Stimulated activated CD4-positive, alpha-beta T cell treated with anti-CD3 and anti-CD28 coated beads, Interleukin-12 subunit alpha, Interleukin-12 subunit beta, amount 100 ng/mL, for 4 hours (primary cell): ENCODE measurements at places on chromosomes 6 and 20.

DNA sequence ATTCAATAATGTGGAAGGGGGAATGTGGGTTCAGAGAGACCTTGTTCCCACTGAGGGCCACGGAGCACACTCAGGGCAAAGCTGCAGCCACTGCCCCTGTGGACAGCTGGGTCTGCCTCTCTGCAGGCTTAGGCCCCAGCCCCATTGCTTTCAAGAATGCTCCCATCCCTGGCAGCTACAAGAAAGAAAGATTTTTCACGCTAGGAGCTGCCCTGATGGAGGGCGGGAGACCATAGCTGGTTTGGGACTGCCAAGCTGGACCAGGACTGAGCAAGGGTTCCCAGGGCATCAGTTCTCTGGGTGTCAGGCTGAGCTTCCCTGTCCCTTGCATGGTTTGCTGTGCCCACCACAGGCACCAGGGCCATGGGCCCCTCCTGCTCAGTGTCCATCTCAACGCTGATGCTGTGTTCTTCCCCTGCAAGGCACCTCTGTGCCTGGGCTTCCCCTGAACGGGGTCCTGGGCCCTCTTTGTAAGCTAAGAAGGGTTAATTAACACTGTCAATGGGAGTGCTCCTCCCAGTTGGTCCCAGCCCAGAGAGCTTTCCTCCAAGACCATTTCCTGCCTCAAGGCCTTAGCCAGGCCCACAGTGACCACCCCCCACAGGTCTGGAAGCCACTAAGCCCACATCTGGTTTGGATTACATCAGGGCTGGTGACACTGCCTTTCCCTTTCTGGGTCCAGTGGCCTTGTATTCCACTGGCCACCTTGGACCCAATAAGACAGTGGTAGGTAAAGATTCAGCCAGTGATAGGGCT is 8.4 kb downstream of the FOXS1 start:
- no peak for DNase-seq

DNA sequence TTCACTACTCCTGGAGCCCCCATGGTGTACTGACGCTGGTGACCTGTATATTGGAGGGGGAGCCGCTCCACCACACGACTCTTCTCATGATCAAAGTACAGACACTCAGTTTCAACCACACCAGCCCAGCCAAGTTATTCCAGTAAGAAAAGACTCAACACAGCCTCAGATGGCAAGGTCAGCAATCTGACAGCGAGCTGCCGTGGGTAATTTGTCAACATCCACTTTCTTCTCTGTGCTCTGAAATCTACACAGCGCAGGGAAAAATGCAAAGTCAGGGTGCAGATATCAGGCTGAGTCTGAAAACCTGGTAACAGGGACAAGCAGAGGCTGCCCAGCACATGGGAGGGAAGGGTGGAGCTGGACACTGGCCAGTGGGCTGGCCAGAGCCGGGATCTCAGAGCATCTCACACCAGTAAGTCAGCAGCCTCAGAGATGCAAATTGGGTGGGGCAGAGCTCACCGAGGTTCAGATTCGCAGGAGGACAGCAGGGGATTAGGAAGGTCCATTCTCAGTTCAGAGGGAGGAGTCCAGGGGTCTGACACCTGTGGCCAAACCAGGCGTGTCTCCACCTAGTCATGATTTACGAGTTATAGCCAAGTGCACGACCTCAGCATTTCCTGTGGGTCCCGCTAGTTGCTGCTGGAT is 44.5 kb upstream of the RPS6KA2 start:
- no peak for DNase-seq

GRCh38 chr20:44393608-44394451 is 38.3 kb downstream of the HNF4A start:
- DNase-seq, result no peak

DNA sequence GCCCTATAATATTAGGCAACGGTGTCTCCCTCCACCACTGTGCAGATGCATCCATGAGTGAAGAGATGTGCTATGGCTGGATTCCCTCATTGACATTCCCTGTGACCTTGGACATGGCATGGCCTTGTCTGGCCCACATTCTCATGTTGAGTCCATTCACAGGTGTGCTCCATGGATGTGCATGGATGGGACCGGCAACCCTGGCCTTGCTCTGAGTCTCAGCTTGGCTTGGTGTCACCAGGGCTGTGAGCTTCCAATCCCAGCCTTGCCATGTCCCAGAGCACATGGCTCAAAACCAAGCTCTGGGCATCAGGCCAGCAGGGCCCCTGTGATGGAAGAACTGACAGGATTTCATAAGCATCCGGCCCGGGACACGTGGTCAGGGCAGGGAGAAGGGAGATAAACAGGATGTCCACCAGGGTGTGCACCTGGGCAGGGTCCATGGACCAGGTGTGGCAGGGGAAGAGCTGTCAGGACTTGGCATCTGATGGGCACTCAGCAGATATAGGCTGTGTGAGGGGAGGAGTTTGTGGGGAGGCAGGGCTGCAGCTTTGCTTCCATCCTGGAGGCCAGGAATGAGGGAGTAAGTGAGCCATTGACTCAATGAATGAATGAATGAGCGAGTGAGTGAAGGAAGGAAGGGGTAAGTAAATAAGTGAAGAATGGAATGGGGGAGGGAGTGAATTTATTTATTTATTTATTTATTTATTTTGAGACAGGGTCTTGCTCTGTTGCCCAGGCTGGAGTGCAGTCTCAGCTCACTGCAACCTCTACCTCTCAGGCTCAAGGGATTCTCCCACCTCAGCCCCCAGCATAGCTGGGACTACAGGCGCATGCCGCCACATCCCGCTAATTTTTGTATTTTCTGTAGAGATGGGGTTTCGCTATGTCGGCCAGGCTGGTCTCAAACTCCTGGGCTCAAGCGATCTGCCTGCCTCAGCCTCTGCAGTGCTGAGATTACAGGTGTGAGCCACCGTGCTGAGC is 15.7 kb downstream of the NRSN2 start:
- DNase-seq, result peak; percentile 12

- DNase-seq, result no peak
Measured at GRCh38 chr20:59005523-59006166, 1.4 kb downstream of the CTSZ start.

DNA sequence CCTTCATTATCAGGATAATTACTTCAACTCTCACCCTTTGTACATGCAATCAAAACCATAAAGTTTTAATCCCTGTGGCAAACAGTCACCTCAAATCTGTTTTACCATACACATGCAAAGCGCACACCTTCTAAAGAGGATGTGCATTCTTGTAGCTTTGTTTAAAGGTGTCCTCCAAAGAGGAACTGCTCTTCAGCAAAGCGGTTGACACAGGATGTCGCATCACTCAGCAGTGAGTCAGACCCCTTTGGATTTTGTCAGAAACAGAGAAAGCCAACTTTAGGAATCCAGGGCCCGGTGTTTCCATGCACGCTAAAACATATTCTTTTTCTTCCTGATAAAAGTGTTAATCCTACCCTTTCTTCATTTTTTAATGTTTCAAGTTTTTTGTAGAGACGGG is 268.3 kb upstream of the ARID1B start:
- no peak for DNase-seq

GRCh38 chr6:43736211-43736786 is 33.7 kb upstream of the VEGFA start:
- no peak for DNase-seq

DNA sequence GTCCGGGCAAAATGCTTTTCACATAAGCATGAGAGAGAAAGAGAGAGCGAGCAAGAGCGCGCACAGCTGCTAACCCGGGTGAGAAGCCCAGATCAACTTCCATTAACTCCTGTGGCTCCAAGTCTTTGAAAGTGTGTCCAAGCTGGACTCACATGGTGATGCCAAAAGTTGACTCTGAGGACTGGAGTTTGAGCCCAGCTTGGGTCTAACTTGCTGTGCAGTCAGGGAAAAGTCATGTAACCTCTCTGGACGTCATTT is 357.2 kb upstream of the SULF2 start:
- DNase-seq, result no peak

- no peak for DNase-seq
Measured at GRCh38 chr6:157498817-157499216, 117.8 kb downstream of the ZDHHC14 start.

- DNase-seq, result no peak
Measured at GRCh38 chr6:41942067-41942851, 651 bp upstream of the CCND3 start.

DNA sequence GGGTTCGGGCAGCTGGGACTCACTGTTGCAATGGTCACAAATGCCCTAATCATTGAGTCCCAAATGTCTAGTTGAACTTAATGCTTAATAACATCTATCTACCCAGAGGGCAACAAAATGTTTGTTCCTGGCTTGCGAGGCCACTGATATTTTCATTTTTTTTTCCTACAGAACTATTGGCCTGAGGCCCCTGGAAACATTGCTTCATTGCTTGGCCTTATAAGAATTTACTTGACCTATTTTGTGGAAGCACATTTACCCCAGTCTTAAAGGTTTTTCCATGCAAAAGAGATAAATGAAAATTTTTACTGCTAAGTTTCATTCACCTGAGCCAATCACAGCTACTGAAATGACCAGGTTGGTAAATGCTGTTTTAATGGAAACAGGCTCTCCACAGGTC is 133.1 kb upstream of the RIPOR2 start:
- DNase-seq, result no peak

DNA sequence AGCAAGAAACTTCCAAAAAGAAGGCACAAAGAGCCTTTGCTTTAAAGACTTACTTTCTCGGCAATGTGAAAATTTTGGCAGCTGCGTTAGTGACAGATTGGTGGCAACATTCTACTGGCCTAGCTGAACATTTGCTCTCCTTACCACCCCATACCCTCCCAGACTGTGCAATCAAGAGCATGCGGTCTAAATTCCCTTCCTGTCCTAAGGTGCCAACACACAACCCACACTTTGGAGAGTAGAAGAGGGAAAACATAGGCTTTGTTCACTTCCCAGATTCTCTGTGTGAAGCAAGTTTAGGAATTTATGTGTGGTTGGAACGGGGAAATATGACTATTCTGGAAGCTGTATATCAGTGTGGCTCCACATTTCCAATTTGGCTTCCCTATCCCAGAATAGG is 29.8 kb upstream of the NEDD9 start:
- DNase-seq, result no peak

DNA sequence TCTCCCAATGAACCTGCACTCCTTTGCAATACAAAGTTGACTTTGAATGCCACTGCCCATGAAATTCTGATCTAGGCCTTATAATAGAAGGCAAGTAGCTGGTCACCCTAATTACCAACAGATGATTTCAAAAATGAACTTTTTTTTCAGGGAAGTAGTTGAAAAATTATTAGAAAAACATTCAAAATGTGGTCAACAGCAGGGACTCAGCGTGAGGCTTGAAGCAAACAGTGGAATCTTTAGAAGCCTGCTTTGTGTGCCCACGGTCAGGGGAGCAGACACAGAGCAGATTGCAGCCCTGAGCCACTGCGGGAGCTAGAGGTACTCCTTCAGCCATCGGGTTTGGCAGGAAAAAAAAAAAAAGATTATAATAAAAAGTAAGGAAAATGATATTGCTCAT is 87.1 kb upstream of the HEY2 start:
- no peak for DNase-seq

DNA sequence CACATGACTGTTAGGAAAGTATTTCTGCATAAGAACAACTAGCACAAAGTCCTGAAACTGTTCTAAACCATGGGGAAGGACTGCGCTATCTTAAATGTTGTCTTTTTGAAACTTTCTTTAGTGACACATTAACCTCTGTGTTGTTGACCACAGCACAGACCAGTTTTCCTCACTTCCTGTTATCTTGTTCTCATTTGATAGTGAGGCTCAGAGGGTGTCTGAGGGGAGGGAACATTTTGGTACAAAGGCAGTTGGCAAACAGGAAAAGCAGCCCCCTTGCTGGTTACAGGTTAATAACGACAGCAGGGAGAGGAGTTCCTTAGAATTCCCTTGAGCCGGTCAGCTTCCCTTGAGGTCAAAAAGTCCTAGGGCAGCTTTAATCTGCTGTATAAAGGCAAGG is 143.5 kb upstream of the BMP2 start:
- no peak for DNase-seq

GRCh38 chr20:37988306-37988954 is 44.8 kb downstream of the TTI1 start:
- DNase-seq, result no peak

DNA sequence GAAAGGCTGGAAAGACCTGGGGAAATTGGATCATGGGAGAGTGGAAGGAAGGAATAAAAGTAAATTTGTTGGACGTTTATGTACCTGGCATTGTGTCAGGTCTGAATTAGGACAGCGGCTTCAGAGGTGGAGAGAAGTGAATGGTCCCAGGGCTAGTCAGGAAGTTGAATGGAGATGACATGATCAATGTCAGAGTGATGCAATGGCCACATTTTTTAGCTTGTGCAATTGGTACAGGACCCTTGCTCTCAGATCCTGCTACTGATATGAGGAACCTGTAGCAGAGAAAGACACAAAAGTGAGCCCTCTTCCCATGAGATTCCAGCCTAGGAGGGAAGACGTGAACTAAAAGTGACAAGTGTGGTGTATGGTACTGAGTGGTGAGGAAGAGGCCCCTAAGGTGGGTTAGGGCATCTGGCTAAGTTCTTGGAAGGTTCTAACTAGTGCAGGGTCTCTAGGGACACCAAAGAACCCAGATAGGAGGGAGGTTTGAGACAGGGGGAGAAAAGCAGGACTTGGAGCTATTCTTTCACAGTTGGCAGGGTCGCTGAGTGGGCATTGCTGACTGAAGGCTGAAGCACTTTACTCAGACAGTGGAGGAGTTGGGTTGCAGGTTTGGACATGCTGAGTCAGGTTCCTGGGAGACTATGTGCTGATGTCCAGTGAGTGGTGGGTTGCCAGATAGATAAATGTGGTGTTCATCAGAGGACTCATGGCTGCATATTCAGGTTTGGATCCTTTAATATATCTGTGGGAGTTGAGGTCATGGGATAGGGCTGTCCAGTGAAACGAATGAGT is 266.1 kb upstream of the RNF24 start:
- no peak for DNase-seq

GRCh38 chr6:17949168-17949567 is 38.3 kb downstream of the KIF13A start:
- no peak for DNase-seq

DNA sequence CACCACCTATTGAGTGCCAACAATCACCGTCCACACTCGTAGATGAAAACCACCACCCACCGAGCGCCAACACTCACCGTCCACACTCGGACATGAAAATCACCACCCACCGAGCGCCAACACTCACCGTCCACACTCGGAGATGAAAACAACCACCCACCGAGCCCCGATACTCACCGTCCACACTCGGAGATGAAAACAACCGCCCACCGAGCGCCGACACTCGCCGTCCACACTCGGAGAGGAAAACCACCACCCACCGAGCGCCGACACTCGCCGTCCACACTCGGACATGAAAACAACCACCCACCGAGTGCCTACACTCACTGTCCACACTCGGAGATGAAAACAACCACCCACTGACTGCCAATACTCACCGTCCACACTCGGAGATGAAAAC is 129.3 kb downstream of the IRF4 start:
- DNase-seq, result no peak

DNA sequence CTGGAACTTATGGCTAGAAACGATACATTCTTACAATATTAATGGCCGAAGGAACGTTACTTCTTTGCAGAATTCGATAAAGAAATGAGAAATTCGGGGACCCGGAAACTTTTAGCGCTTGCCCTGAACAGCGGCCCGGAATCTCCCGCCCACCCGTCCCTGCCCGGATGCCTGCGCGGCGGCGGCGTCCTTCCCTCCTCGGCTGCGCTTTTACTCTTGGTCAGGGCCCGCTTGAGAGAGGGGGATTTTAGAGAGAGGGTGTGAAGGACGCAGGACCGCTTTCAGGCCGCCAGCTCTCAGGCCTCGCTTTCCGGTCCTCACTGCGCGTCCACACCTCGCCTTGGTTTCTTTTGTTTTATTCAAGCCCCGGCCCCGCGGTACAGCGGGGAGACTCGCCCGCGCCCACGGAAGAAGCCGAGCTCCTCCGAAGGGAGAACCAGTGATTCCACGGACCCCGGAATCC is 243.7 kb downstream of the ARID1B start:
- peak; percentile 55 for DNase-seq
